Effector memory CD4-positive, alpha-beta T cell (primary cell): ENCODE measurements at places on chromosomes 1 and 21.

GRCh38 chr1:224704107-224704735 is 88.1 kb downstream of the CNIH3 start:
- no peaks in the 10 kb centered on the region for H3K36me3 ChIP-seq
- H3K27me3 ChIP-seq, result no peaks in the 10 kb centered on the region
- H3K27ac ChIP-seq, result no peak overlapping the region

DNA sequence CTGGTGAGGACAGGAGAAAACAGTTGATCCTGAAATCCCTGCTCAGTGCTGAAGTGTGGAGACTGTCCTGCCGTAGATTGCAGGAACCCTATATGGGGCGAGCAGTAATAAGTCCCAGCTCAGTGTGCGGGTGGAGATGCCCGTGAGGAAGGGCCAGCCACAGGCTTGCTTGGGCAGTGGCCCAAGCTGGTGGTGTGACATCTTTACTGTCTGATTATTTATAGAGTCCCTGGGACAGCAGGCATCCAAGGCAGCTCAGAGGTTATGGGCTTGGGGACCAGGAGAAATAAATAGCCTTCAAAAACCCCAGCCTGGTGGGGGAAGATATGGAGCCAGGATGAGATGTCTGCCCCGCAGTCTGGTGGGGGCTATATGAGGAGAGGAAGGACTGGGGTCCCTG is 170.7 kb upstream of the POU3F1 start:
- H3K36me3 ChIP-seq, result no peaks in the 10 kb centered on the region
- H3K4me1 ChIP-seq, result no peaks in the 10 kb centered on the region
- H3K4me3 ChIP-seq, result no peak overlapping the region
- no peak for DNase-seq
- no peak overlapping the region for H3K27ac ChIP-seq
- H3K27me3 ChIP-seq, result no peaks in the 10 kb centered on the region

DNA sequence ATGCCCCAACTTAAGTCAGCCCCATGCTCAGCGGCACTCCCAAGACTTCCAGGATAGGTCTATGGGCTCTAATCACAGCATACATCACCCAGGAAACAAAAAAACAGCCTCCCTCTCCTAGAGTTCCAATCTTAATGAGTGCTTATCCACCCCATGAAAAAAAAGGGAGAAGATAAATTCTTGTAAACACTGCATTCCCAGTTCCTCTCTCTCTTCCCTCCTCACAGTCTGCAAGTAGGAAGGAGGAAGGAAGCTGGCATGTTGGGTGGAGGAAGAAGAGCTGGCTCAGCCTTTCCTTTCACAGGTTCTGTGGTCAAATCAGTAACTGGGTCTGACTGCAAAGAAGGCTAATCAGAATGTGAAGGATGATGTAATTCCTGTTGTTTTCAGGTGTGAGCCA is 69.9 kb upstream of the ZC3H11B start:
- H3K4me1 ChIP-seq, result no peaks in the 10 kb centered on the region
- DNase-seq, result no peak
- H3K4me3 ChIP-seq, result no peak overlapping the region
- no peaks in the 10 kb centered on the region for H3K36me3 ChIP-seq
- no peak overlapping the region for H3K27ac ChIP-seq
- H3K27me3 ChIP-seq, result no peaks in the 10 kb centered on the region

DNA sequence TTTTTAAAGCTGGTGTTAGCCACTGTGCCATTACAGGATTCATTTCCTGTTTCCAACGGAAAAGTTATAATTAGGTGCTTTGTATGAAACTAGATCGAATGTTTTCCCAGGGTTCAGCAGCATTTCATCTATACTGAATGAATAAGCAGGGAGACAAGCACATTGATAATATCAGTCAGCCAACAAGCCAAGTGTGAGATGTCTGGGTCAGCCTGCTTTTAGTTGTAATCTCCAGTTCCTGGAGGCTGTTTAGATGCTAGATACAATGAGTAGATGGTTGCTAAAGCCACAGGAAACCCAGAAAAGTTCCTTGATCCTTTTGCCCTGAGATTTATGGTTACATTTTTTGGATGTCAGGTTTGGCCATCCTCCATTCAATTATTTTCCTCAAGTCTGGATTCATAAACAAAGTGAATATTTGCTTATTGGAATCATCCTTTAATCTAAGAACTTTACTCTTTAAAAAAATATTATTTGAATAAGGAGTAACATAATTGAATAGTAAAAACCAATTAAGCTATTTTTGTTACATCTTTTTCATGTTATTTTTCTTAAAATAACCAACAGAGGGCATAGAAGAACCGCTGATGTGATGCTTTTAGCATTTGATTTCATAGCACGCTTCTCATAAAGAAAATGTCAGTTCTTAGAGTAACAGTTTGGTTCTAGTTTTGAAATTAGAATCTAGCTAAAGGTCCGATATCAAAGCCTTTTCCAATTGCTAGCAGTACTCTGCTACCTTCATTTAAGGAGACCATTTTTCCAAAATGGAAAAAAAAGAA is 76.6 kb downstream of the HSPA13 start:
- H3K4me1 ChIP-seq, result no peaks in the 10 kb centered on the region
- no peaks in the 10 kb centered on the region for H3K36me3 ChIP-seq
- no peak overlapping the region for H3K4me3 ChIP-seq

GRCh38 chr1:221442056-221442455 is 299.8 kb downstream of the DUSP10 start:
- no peak overlapping the region for H3K27ac ChIP-seq
- H3K4me3 ChIP-seq, result no peak overlapping the region
- DNase-seq, result no peak
- H3K27me3 ChIP-seq, result no peaks in the 10 kb centered on the region
- H3K4me1 ChIP-seq, result peaks cover 13% of the 10 kb centered on the region

DNA sequence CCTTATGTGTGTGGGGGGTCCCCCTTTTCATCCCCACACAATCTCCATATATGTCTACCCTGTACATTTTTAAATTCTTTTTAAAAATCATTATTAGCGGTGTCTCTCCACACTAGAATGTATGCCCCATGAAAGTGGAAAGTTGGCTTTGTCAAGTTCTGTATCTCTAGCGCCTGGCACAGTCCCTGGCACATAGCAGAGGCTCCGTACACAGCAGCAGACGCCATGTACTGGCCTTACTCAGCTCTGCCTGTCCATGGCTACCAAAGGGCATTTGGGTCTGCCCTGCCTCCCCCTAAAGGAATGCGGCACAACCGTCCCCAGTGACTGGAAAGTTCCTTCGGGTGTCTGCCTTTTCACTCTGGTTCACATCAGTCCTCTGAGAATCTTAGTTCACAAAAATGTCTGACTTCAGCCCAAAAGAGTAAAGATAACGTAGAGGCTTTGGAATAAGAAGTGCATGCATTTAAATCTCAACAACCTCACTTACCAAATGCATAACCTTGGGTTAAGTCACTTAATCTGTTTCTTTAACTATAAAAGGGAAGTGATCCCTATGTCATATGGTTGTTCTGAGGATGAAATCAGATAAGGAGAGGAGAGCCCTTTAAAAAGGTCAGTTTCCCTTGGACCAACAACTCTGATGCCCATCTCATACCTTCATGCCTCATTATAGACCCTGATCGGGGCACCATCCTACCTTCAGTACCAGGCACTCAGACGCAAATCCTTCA is 61.1 kb downstream of the CD46 start:
- H3K4me1 ChIP-seq, result peaks cover 16% of the 10 kb centered on the region
- H3K27ac ChIP-seq, result no peak overlapping the region
- DNase-seq, result no peak
- no peak overlapping the region for H3K4me3 ChIP-seq
- no peaks in the 10 kb centered on the region for H3K27me3 ChIP-seq
- H3K36me3 ChIP-seq, result peaks cover 83% of the 10 kb centered on the region

GRCh38 chr1:33698361-33699035 is 165.4 kb upstream of the HMGB4 start:
- H3K4me1 ChIP-seq, result no peaks in the 10 kb centered on the region
- H3K27me3 ChIP-seq, result no peaks in the 10 kb centered on the region
- no peak for DNase-seq
- H3K27ac ChIP-seq, result no peak overlapping the region

DNA sequence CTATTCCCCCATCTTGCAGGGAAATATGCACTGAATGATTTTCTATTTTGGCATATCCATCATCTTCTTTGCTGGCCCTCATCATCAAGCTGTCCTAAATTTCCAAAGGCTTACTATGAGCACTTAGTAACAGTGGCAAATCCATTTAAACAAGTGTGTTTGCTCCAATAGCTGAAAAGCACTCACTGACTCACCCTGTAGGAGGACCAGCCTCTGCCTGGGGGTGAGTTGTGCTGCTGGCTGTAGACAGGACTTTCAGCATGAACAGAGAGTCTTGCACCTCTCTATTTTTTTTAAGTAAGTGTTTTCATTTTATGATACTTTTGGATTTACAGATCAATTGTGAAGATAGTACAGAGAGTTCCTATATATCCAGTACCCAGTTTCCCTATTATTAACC is 97.3 kb downstream of the SLC35F3 start:
- H3K36me3 ChIP-seq, result no peaks in the 10 kb centered on the region
- H3K27me3 ChIP-seq, result no peaks in the 10 kb centered on the region
- no peak for DNase-seq
- H3K27ac ChIP-seq, result no peak overlapping the region
- no peak overlapping the region for H3K4me3 ChIP-seq

DNA sequence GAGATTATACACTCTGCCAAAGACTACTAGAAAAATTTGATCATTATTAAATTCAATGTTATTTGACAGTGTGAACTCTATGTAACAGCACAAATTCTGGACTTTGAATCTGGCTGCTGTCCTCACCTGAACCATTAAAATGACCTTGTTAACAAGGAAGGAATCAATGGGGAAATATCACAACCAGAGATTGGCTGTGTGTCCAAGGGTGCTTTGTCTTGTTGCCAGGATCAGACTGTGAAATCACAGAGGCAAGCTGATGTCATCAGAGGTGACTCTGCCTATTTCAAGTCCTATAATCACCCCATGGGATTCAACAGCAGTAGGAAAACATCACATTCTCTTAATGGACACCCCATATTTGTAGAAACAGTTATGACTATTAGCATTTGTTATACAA is 46.8 kb downstream of the ADAMTS5 start:
- H3K27me3 ChIP-seq, result no peaks in the 10 kb centered on the region
- no peaks in the 10 kb centered on the region for H3K36me3 ChIP-seq
- no peak overlapping the region for H3K27ac ChIP-seq
- no peak for DNase-seq
- H3K4me1 ChIP-seq, result no peaks in the 10 kb centered on the region

GRCh38 chr21:32393677-32394001 is 827 bp upstream of the URB1 start:
- H3K27ac ChIP-seq, result peak overlapping the region; percentile 71
- peak overlapping the region; percentile 85 for H3K4me3 ChIP-seq
- H3K4me1 ChIP-seq, result peaks cover 15% of the 10 kb centered on the region
- H3K36me3 ChIP-seq, result peaks cover 4% of the 10 kb centered on the region
- H3K27me3 ChIP-seq, result no peaks in the 10 kb centered on the region
- DNase-seq, result no peak

- no peaks in the 10 kb centered on the region for H3K36me3 ChIP-seq
- no peak overlapping the region for H3K4me3 ChIP-seq
- H3K4me1 ChIP-seq, result no peaks in the 10 kb centered on the region
- no peak for DNase-seq
- H3K27ac ChIP-seq, result no peak overlapping the region
These were observed 506.1 kb downstream of the NPHP4 start for GRCh38 chr1:5485968-5486696.
